ENCODE measurements at places on chromosomes 3 and 15.

GRCh38 chr3:172814738-172815137, 64.2 kb downstream of the ECT2 start:
- no peak for DNase-seq

DNA sequence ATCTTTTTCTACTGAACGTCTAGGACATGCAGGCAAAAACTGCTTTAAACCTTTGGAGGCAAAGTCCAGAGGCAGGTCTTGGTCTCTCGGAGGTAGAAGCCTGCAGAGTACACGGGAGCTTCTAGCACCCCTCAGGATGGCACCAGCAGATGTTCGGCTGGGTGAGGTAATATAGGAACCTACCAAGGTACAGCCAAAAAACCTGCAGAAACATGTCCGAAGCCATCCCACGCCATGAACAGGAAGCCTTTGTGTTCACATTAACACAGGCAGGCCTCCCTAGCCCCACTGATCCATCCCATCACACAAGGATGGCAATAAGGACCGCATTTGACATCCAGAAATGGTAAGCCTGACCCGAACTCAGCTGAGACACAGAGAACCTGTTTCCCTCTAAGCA, 157.9 kb upstream of the HES1 start:
- no peak for DNase-seq

DNA sequence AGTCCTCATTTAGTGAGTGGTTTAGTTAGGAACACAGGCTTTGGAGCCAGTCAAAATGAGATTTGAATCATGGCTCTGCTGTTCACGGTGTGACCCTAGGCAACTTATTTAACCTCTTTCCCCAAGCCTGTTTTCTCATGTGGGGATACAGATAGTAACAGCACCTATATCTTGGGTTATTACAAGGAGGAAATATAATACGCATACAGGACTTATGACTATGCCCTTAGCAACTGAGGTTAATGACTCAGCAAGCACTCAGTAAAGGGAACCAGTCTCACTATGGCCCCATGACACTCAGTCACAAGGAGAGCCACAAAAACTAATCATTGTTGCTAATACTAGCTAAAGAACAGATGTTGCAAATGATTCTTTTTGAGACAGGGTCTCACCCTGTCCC, 45.9 kb downstream of the SUMF1 start:
- DNase-seq = no peak

- DNase-seq = no peak
Observed at GRCh38 chr3:128502712-128503111, 9.7 kb upstream of the GATA2 start.

GRCh38 chr3:151901644-151902285, 28.3 kb downstream of the SUCNR1 start:
- DNase-seq = no peak

GRCh38 chr15:58463815-58464650, 32.2 kb downstream of the LIPC start:
- no peak for DNase-seq

DNA sequence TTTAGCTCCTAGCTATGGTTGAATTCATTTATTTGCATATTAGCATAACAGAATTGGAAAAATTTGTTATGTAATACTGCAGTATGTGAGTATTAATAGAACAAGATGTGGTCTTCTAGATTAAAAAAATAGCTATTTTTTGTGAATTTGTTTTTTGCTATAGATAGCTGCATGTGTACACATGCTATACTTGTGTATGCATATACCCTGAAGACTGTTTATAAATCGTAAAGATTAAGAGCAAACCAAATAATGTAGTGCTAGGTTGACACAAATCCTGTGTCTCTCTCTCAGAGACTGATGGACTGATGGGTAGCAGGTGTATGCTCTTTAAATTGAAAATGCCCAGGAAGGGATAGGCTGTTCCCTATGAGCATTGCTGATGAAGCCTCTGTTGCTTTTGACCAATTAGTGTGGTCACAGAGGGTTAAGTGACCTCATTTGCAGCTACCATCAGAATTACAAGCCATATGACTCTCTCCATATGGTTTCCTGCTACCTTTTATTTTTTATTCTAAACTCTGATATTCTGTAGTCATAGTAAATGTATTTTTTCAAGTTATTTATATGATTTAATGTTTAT, 9.0 kb downstream of the PLCL2 start:
- no peak for DNase-seq

- DNase-seq = no peak
Observed at GRCh38 chr3:29279286-29279685, 1.6 kb upstream of the RBMS3 start.

DNA sequence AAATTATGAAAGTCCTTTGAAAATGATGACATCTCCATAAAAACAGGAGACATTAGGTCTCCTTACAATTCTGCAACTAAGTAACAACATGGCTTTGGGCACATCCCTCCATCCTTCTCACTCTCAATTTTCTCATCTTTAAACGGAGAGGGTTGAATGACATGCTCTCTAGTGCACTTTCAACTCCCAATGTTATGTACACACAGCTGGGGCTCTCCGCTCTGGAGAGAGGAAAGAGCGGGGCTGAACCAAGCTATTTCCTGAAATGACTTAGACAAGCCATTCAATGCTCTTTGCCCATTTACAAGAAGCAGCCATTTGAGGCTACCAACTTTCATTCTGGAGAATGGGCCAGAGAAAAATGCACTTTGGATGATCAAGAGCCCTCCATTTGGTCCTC, 144.2 kb upstream of the BNIP2 start:
- no peak for DNase-seq

GRCh38 chr15:99584081-99584600, 18.4 kb downstream of the MEF2A start:
- DNase-seq = no peak

- DNase-seq = no peak
Observed at GRCh38 chr3:124577494-124578167, 152.6 kb upstream of the UMPS start.

DNA sequence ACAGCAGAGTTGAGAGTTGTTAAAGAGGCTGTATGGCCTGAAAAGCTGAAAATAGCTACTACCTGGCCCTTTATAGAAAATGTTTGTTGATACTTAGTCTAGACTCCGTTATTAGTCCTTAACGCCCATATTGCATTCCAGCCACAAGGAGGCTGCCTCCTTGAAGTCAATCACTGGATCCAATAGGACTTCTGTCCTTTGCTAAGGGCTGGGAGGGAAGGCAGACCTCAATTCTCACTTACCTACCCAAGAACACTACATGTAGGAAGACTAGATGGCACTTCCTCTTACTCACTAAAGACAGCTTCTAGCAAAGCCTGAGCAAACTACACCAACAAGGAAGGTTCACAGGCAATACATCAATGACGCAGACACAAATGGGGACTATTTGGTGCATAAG, 139.5 kb upstream of the HACD2 start:
- DNase-seq = no peak

GRCh38 chr15:73718694-73719093, 34.5 kb downstream of the INSYN1 start:
- DNase-seq = no peak

GRCh38 chr3:121232309-121233225, 313.2 kb downstream of the POLQ start:
- DNase-seq = no peak

- DNase-seq = no peak
Observed at GRCh38 chr3:112504123-112504522, 4.9 kb upstream of the BTLA start.

DNA sequence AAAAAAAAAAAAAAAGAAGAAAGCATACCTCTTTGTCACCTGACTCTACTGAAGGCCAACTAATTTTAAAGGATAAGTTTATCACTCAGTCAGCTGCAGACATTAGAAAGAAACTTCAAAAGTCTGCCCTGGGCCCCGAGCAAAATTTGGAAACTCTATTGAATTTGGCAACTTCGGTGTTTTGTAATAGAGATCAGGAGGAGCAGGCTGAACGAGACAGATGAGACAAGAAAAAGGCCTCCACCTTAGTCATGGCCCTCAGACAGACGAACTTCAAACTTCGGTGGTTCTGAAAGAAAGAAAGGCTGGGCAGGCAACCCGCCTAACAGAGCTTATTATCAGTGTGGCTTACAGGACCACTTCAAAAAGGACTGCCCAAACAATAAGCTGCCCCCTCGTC, 18.5 kb downstream of the GLDN start:
- no peak for DNase-seq

DNA sequence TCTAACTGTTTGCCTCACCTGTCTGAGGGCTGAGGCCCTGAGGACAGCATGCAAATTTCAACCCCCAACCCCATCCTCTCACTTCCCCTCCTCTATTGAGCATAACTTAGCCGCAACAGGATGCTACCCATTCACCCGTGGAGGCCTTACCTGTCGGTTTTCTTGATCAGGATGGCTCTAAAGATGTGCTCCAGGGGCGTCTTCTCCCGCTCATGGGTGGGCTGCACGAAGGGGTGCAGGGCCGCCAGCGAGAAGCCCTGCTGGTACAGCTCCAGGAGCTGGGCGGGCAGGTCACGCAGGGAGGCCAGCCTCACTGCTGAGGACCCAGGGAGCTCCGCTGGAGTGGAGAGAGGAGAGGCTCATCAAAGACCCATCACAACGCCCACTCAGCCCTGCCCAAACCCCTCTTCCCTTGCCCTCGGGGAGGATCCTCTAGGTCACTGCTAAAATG, 79.8 kb downstream of the RFTN1 start:
- DNase-seq = no peak

DNA sequence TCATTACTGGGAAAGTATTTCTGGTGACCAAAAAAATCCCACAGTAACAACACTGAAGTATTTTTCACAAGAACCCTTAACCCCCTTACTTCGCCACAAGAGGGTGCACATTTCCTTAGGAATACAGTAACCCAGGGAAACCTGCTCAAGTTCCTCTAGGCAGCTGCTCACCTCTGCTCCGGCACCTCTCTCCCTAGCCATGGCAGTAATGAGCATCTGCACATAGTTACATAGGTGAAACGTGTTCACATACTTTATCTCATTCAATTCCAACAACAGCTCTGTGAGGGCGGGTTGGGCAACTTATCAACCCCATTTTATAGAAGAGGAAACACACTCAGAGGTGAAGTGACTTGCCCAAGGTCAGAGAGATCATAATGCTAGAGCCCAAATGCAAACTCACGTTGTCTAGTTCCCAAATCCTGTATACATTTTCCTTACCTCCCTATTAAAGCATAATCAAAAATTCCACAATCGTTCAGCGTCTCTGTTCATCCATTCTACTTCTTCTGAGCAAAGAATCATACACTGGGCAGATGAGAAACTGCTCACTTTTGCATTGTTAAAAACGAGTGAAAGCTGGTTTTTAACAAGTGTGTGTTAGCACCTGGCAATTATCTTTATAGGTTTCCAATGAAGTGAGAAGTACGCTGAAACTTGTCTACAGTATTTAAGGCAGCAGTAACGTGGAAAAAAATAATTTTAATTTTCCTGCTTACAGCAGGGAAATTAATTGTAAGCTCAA, 90.7 kb downstream of the IGF2BP2 start:
- no peak for DNase-seq

- no peak for DNase-seq
Observed at GRCh38 chr15:90340345-90340744, 11.7 kb upstream of the ZNF774 start.

DNA sequence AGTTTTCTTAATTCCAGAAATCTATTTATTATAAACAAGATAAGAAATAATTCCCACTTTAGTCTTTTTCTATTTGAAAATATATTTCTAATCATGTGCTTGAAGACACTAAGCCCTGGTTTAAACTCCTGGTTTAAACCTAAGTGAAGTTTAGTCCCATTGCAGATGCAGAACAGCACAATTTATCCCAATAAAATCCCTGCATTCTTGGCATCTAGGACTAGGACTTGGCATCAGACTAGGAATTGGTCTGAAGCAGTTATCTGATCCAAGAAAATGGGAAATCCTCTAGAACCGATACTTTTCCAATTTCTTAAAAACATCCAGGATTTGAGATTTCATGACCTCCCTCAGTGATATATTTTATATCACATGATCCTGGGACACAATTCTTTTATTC, 168.8 kb upstream of the VEPH1 start:
- no peak for DNase-seq

DNA sequence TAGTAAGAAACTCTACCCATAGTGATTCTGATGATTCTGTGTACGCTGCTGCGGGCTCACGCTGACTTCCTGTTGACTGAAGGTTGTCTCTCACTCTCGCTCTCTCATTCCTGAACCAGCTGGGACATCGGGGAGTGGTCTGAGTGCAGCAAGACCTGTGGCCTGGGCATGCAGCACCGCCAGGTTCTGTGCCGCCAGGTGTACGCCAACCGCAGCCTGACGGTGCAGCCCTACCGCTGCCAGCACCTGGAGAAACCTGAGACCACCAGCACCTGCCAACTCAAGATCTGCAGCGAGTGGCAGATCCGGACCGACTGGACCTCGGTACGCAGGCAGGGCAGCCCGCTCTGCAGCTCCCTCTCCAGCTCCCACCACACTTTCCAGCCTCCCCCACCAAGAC, 63.6 kb upstream of the NR2E3 start:
- no peak for DNase-seq

DNA sequence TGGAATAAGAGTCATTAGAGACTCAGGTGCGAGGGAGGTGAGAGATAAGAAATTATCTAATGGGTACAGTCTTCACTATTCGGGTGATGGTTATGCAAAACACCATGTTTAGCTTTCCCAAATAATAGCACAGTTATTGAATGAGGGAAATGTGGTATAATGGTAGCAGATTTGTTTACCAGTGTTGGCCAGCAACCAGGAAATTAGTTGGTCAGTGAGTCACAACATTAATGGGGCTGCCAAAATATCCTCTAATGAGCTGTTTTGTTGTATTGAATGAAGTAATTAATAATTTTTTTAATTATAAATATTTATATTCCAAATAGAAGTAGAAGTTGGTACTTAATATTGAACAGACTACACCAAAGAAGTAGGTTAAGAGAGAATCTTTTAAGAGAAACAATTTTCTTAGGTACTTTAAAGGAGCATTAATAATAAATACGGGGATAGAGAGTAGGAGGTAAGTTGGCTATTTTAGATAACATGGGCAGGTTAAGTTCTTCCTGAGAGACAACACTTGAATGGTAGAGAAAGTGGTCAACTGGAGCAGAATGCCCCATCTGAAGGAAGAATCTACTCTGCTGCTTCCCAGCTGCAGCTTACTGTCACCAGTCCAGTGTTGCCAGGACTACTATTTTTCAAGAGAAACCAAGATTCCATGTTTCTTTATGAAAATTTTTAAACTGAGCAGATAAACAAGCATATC, 218.8 kb downstream of the UBE2E2 start:
- DNase-seq = no peak

DNA sequence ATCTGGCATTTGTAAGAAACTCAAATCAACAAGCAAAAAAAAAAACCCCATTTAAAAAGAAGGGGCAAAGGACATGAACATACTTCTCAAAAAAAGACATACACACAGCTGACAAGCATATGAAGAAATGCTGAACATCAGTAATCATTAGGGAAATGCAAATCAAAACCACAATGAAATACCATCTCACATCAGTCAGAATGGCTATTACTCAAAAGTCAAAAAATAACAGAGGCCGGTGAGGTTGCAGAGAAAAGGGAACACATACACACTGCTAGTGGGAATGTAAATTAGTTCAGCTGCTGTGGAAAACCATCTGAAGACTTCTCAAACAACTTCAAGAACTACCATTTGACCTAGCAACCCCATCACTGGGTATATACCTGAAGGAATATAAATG, 199.4 kb upstream of the THBS1 start:
- no peak for DNase-seq

- no peak for DNase-seq
Observed at GRCh38 chr15:37616215-37616614, 318.2 kb upstream of the TMCO5A start.

- no peak for DNase-seq
Observed at GRCh38 chr3:170007031-170007663, 30.6 kb upstream of the GPR160 start.

- no peak for DNase-seq
Observed at GRCh38 chr15:62782071-62782841, 260.3 kb upstream of the TPM1 start.

Data from activated CD8-positive, alpha-beta memory T cell treated with anti-CD3 and anti-CD28 coated beads for 1 hour (primary cell).